ENCODE measurements at places on chromosomes 16 and 17. TPM values are rescaled to one million over a fixed set of nuclear protein-coding genes. Genes with fewer than 3 reads are reported as not detected.

Gene ZNF689
- 14.7 TPM for total RNA-seq

Gene LPO
- not detected for total RNA-seq

Gene NPB
- 1.1 TPM for total RNA-seq

Gene NAGS
- 19.2 TPM for total RNA-seq

Gene CEMP1
- total RNA-seq = 3.6 TPM

Gene KRT28
- total RNA-seq = not detected

Gene CDH1
- 287 TPM for total RNA-seq

Gene TMEM100
- total RNA-seq = 2.5 TPM

Gene STX1B
- 0.40 TPM for total RNA-seq

Gene CCL17
- total RNA-seq = not detected

Gene PITPNM3
- total RNA-seq = 10.9 TPM

Gene UTS2R
- total RNA-seq = 0.22 TPM

Gene IL21R
- total RNA-seq = 0.88 TPM

Gene CACNG3
- not detected for total RNA-seq

Gene FOXL1
- total RNA-seq = 1.4 TPM

Gene RAB37
- total RNA-seq = 0.40 TPM

Gene PRDM7
- total RNA-seq = not detected

Gene GPT2
- 5.5 TPM for total RNA-seq

Gene ANKRD11
- 65.8 TPM for total RNA-seq

Gene CD68
- 52.0 TPM for total RNA-seq

Gene HOXB1
- total RNA-seq = not detected

Data from thyroid gland (tissue), 4 donors.